ENCODE measurements at places on chromosomes 6 and 20.

- no peaks in the 10 kb centered on the region for H3K36me3 ChIP-seq
- peak overlapping the region; percentile 42 for H3K27ac ChIP-seq
- H3K4me1 ChIP-seq = peaks cover 4% of the 10 kb centered on the region
- DNase-seq = peak; percentile 39
- peaks cover 16% of the 10 kb centered on the region for H3K27me3 ChIP-seq
Measured at GRCh38 chr6:35687658-35688604, 784 bp downstream of the FKBP5 start.

DNA sequence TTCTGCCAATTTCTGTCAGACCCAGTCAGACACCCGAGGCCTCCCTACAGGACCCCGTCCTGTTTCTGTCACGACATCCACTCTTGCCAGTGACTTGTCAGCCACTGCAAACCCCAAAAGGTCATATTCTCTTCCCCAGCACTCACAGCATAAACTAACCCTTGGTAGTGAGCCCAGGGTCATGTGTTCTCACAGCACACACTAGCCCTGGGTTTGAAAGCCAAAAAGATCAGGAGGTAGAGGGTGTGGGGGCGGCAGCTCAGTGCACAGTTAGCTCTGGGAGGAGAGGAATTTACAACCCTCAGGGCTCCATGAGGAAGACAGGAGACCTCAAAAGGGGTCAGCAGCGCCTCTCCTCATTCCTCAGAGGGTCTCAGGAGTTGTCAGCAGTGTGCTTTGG is 9.9 kb upstream of the SNX9 start:
- peaks cover 7% of the 10 kb centered on the region for H3K4me1 ChIP-seq
- no peak overlapping the region for H3K4me3 ChIP-seq
- DNase-seq = no peak
- H3K27me3 ChIP-seq = no peaks in the 10 kb centered on the region
- no peak overlapping the region for H3K27ac ChIP-seq

- H3K4me3 ChIP-seq = no peak overlapping the region
- peaks cover 11% of the 10 kb centered on the region for H3K4me1 ChIP-seq
- no peak for DNase-seq
Measured at GRCh38 chr6:112128208-112128607, 40.8 kb downstream of the FAM229B start.

GRCh38 chr20:41379551-41379950 is 12.9 kb upstream of the EMILIN3 start:
- no peaks in the 10 kb centered on the region for H3K4me1 ChIP-seq
- no peak overlapping the region for H3K27ac ChIP-seq
- DNase-seq = no peak
- H3K27me3 ChIP-seq = peaks cover 24% of the 10 kb centered on the region
- H3K4me3 ChIP-seq = no peak overlapping the region

GRCh38 chr6:12356983-12357972 is 67.1 kb downstream of the EDN1 start:
- no peak overlapping the region for H3K27ac ChIP-seq
- DNase-seq = no peak
- peaks cover 5% of the 10 kb centered on the region for H3K27me3 ChIP-seq

- no peak overlapping the region for H3K4me3 ChIP-seq
- peaks cover 15% of the 10 kb centered on the region for H3K27me3 ChIP-seq
- no peak overlapping the region for H3K27ac ChIP-seq
Measured at GRCh38 chr6:39061182-39061581, 12.6 kb downstream of the GLP1R start.

DNA sequence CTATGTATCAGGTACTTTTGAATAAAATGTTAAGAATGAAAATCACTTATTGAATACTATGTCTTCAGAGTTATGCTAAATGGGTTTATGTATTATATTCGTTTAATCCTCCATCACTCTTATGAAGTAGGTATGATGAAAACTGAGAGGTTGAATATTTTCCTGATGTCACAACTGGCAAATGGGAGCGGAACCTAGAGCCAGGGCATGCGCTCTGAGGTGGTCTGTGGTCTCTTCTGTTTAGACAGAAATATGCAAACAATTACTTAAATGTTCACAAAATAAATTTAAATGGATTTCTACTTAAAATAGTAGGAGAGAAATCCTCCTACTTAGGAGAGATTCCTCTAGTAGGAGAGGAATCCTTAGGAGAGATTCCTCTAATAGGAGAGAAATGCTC is 21.3 kb upstream of the UTRN start:
- DNase-seq = no peak
- H3K27me3 ChIP-seq = no peaks in the 10 kb centered on the region
- H3K4me1 ChIP-seq = peaks cover 38% of the 10 kb centered on the region
- peak overlapping the region; percentile 98 for H3K27ac ChIP-seq

- peaks cover 5% of the 10 kb centered on the region for H3K4me1 ChIP-seq
- H3K27ac ChIP-seq = no peak overlapping the region
Measured at GRCh38 chr6:89596056-89596455, 42.5 kb downstream of the LYRM2 start.

- peaks cover 6% of the 10 kb centered on the region for H3K4me1 ChIP-seq
- no peak overlapping the region for H3K27ac ChIP-seq
- H3K27me3 ChIP-seq = no peaks in the 10 kb centered on the region
Measured at GRCh38 chr6:22917344-22917743, 348.0 kb downstream of the HDGFL1 start.

DNA sequence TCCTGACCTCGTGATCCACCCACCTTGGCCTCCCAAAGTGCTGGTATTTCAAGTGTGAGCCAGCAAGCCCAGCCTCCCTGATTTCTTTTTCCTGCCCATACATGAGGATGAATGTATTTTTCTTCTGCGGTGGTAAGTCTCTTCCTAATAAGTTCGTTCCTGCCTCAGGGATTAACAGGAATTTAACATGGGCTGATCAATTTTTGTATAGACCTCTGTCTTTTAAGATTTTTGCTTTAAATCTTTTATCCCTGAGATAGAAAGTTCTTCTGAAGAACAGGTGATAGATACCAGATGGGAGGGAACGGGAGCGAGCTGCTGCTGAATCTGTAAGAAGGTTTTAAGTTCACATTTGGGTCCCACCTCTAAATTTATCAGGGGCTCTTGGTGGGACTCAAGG is 7.0 kb upstream of the ZNFX1 start:
- peak overlapping the region; percentile 96 for H3K27ac ChIP-seq
- H3K36me3 ChIP-seq = peaks cover 100% of the 10 kb centered on the region
- DNase-seq = no peak

GRCh38 chr20:19438488-19438887 is 226.0 kb downstream of the SLC24A3 start:
- H3K36me3 ChIP-seq = no peaks in the 10 kb centered on the region
- H3K4me3 ChIP-seq = no peak overlapping the region
- H3K27ac ChIP-seq = no peak overlapping the region
- H3K27me3 ChIP-seq = peaks cover 13% of the 10 kb centered on the region
- H3K4me1 ChIP-seq = no peaks in the 10 kb centered on the region
- no peak for DNase-seq

- H3K4me1 ChIP-seq = no peaks in the 10 kb centered on the region
- no peak for DNase-seq
- peaks cover 2% of the 10 kb centered on the region for H3K36me3 ChIP-seq
- H3K27me3 ChIP-seq = no peaks in the 10 kb centered on the region
- no peak overlapping the region for H3K4me3 ChIP-seq
Measured at GRCh38 chr6:130482645-130483390, 117.0 kb downstream of the TMEM200A start.

DNA sequence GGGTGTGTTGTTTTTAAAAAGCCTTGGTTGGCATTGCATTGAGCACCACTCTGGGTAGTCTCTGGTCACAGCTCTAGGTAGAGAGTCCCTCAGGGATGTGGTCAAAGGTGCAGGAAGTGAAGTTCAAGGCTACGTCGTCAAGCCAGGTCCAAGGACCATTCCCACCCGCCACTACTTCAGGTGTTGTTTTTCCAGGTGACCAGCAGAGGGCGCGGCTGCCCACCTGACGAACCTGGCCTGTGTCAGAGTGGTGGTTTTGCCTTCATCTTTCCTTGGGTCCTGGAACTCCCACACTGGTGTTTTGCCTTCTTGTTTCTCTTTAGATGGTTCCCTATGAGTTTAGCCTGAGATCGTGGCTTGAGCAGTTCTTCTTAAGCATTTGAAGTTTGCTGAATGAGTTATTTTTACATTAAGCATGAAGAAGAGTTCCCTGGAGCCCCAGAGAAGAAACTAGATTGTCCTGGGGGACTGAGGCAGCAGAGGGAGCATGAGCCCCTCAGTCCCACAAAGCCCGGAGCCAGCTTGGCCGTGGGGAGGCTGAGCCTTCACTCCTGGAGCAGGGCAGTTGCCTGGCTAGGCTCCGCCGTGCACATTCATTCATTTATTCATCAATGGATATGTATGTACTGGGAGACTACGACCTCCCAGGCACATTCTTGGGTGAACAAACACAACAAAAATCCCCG is 5.6 kb upstream of the PHACTR3 start:
- no peak overlapping the region for H3K27ac ChIP-seq
- H3K4me1 ChIP-seq = no peaks in the 10 kb centered on the region

DNA sequence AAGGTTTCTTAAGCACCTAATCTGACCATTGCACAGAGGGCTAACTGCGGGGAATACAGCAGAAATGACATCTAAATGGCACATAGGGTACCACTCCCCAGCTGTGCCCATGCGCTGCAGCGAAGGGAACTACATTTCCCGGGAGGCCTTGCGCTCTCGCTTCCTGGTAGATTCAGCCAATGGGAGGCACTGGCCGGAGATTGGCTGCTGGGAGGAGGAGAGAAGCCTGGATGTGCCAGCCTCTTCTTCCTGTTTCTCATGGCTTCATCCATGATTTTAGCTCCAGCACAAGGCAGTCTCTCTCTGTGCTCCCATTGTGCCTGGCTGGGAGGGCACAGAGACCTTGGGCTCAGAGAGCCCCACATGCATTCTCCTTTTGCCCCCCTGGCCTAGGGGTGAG is 101.7 kb upstream of the FOXA2 start:
- H3K36me3 ChIP-seq = no peaks in the 10 kb centered on the region
- no peak for DNase-seq
- H3K27me3 ChIP-seq = peaks cover 8% of the 10 kb centered on the region
- peak overlapping the region; percentile 19 for H3K27ac ChIP-seq
- H3K4me1 ChIP-seq = peaks cover 14% of the 10 kb centered on the region

- no peak for DNase-seq
- H3K27ac ChIP-seq = no peak overlapping the region
- no peaks in the 10 kb centered on the region for H3K36me3 ChIP-seq
- peaks cover under 1% of the 10 kb centered on the region for H3K27me3 ChIP-seq
Measured at GRCh38 chr6:146369866-146370265, 173.8 kb upstream of the RAB32 start.

DNA sequence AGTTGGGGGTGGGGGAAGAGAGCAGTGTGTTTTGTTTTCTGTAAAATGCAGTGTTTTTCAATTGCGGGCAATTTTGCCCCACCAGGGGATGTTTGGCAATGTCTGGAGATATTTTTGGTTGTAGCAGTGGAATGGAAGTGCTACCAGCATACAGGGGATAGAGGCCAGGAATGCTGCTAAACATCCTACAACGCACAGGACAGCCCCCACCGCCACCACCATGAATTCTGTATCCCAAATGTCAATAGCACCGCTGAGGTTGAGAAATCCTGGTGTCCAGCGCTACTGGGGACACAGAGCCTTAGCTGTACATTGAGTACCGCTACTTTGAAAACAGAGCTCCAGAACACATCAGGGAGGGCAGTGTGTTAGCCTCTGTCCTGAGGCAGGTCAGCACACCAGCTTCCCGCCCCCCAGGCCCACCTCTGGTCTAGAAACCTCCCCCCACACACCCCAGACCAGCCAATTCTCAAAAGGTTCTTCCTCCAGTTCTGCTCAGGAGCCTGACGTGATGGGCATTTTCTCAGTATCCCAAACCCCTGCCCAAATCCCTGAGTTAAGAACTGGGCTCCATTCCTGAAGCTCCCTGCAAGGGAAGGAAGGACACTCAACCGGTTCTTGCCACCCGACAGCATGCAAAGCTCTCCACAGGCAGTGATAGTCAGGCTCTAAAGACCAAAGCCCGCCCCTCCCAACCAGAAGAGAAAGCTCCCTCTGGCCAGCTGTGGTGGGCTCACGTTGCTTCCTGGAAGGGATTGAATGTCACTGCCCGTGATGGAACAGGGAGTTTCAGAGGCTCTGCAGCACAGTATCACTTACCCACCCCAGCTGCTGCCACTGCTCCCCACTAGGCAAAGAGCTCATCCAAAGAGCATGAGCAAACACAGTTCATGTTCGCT is 321.5 kb upstream of the JARID2 start:
- no peak for DNase-seq
- peak overlapping the region; percentile 71 for H3K27ac ChIP-seq
- no peaks in the 10 kb centered on the region for H3K36me3 ChIP-seq

DNA sequence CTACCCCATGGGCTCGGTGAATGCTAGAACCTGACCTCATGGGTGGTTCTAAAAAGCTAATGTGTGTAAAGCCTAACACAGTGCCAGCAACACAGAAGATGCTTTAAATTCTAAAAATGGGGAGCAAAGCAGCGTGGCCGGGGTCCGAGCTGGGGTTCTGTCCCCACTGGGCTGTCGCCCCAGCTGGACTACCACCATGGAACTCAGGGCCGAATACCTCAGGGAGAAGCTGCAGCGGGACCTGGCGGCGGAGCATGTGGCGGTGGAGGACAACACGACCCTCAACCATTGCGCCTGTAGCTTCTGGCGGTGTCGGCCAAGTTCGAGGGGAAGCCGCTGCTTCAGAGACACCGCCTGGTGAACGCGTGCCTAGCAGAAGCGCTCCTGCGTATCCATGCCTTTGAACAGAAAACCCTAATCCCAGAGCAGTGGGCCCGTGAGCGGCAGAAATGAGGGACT is 8.4 kb downstream of the SOX4 start:
- H3K36me3 ChIP-seq = peaks cover 40% of the 10 kb centered on the region
- H3K27me3 ChIP-seq = no peaks in the 10 kb centered on the region
- H3K27ac ChIP-seq = peak overlapping the region; percentile 45
- H3K4me1 ChIP-seq = peaks cover 41% of the 10 kb centered on the region
- H3K4me3 ChIP-seq = no peak overlapping the region
- no peak for DNase-seq

- no peak overlapping the region for H3K4me3 ChIP-seq
- H3K36me3 ChIP-seq = peaks cover 3% of the 10 kb centered on the region
- peaks cover 39% of the 10 kb centered on the region for H3K4me1 ChIP-seq
- DNase-seq = no peak
Measured at GRCh38 chr6:156822747-156823206, 45.6 kb downstream of the ARID1B start.

- H3K27ac ChIP-seq = no peak overlapping the region
- H3K36me3 ChIP-seq = peaks cover 42% of the 10 kb centered on the region
- H3K4me1 ChIP-seq = no peaks in the 10 kb centered on the region
- no peaks in the 10 kb centered on the region for H3K27me3 ChIP-seq
Measured at GRCh38 chr6:36514554-36515456, 32.5 kb downstream of the STK38 start.

GRCh38 chr6:138289739-138290138 is 71.4 kb upstream of the PBOV1 start:
- H3K36me3 ChIP-seq = peaks cover 26% of the 10 kb centered on the region
- peak; percentile 41 for DNase-seq
- peaks cover 2% of the 10 kb centered on the region for H3K4me1 ChIP-seq
- H3K27me3 ChIP-seq = no peaks in the 10 kb centered on the region

- H3K4me1 ChIP-seq = peaks cover 9% of the 10 kb centered on the region
- no peak overlapping the region for H3K27ac ChIP-seq
- H3K4me3 ChIP-seq = no peak overlapping the region
- DNase-seq = no peak
- peaks cover 5% of the 10 kb centered on the region for H3K27me3 ChIP-seq
- H3K36me3 ChIP-seq = peaks cover 2% of the 10 kb centered on the region
Measured at GRCh38 chr6:163406366-163406765, 8.2 kb upstream of the QKI start.

- H3K27me3 ChIP-seq = peaks cover 9% of the 10 kb centered on the region
- H3K36me3 ChIP-seq = no peaks in the 10 kb centered on the region
- peaks cover 3% of the 10 kb centered on the region for H3K4me1 ChIP-seq
- no peak for DNase-seq
- H3K27ac ChIP-seq = no peak overlapping the region
Measured at GRCh38 chr6:118725944-118726343, 74.6 kb upstream of the CEP85L start.

- no peak overlapping the region for H3K4me3 ChIP-seq
- H3K27me3 ChIP-seq = no peaks in the 10 kb centered on the region
- peaks cover 26% of the 10 kb centered on the region for H3K4me1 ChIP-seq
- no peaks in the 10 kb centered on the region for H3K36me3 ChIP-seq
- no peak for DNase-seq
Measured at GRCh38 chr6:15365273-15365687, 119.4 kb downstream of the JARID2 start.
